CD8-positive, alpha-beta memory T cell (primary cell): ENCODE measurements at places on chromosomes 11 and 22.
A peak's percentile ranks its signal among the peaks of the same experiment; 100 is the strongest.

- peak; percentile 20 for DNase-seq
Measured at GRCh38 chr11:67372993-67373647, at the start of gene CLCF1. CLCF1 (minus strand) TSS chr11:67373598; CDS start chr11:67373539, 59 bp downstream.

GRCh38 chr11:33861386-33861785 lies 30.5 kb downstream of the LMO2 start:
- DNase-seq = no peak

DNA sequence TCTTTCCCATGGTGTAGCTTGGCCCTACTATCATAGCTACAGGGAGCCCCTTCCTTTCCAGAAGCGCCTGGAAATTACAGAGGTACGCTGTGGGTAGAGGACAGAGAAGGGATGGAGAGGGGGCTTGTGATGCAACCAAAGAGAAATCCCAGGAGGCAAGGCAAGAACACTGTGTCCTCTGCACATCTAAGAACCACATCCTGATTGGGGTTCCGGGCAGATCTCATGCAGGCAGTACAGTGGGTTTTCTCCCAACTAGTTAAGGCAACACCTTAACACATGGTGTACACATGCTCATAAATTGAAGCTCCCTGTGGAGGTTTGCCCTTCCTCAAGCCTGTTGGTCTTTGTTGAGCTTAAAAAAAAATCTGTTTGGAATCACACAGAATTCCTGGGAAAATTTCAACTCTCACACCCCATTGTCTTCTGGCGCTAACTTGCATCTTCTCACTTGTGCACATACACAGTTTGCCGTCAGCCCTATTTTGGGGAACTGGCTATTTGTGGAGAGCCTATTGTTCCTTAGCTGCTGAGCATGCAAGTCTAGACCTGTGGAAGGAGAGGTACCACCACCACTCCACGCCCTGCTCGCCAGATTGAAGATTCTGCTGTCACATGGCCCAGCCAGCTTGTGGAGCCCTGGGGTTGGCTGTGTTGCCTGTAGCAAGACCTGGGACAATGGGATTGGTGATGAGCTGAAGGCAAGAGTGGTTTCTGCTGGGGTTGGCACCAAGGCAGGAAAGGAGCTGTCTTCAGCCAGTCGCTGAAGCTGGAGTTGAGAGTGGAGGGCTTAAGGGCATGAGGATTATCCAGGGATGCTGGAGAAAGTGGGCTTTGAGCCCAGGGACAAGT lies 52.4 kb downstream of the ALX4 start:
- DNase-seq = no peak

DNA sequence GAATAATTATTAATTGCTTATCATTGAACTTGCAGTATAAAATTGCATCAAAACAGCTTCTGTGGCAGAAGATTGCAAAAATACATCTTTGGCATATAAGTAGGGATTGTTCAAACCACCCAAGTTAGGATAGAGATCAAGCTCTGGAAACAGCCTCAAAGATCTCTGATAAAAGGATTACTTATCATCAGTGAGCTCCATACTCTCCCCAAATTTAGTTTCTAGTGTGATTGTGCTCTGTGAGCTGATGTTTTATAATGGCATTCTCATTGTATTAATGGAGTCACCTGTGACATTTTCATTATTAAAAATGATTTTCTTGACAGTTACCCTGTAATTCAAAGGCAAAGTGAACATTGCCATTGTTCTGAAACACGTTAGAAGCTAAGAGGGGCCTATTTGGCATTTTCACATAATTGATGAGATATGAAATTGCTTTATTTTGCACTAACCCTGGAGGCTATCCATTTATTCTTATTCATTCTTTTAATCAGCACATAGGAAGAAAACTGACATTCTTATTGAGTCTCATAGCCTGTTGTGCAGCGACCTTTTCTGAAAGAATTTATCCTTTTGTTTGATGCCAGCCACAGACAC lies 626.3 kb upstream of the ANO5 start:
- DNase-seq = no peak

DNA sequence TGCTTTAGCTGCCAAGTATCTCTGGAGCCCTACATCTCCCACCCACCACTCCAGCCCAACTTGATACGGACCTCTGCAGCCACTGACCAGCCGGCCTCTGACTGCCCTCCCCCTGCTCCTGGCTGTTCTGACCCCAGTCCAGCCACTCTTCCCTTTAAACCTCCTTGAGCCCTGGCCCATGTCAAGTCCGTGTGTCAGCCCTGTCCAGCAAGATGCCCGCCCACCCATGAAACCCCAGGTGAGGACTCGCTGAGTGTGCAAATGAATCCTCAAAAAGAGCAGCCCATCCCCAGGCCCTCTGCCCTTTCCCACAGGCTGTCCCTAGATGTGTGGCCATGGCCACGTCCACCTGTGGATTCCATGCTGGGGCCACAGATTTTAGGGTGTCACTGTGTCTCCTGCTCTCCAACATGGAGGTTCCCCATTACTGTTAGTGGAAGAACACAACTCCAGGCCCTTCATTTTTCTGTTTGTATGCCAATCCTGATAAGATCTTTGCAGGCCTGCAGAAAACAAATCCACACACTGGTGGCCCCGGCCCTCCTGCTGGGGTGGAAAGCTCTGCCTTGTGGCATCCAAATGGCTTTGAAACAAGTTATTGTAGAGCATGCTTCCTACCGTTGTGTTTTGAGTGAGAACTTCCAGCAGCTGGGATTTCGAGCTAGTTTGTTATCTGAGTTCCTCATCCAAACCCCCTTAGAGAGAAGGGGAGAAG lies 22.7 kb upstream of the ADORA2A start:
- DNase-seq = no peak

DNA sequence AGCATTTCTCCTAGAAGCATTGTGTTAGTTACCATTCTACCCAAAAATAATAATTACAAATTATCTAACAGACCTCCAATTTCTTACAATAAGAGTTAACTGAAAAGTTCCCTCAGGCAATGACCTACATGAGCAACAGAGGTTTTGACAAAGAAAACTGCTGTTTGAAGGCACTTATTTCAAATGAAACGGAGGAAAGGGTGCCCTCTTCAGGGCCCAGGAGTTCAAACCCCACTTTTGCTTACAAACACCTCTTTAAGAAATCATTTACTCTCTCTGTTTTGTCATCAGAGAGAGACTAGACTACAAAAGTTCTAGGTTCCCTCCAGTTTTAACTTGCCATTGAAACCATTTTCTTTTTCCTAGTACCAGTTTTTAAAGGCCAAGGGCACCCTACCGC lies 56.7 kb downstream of the AMBRA1 start:
- DNase-seq = no peak
